AG20443 (cell line): ENCODE measurements at places on chromosomes 1 and 21.

DNA sequence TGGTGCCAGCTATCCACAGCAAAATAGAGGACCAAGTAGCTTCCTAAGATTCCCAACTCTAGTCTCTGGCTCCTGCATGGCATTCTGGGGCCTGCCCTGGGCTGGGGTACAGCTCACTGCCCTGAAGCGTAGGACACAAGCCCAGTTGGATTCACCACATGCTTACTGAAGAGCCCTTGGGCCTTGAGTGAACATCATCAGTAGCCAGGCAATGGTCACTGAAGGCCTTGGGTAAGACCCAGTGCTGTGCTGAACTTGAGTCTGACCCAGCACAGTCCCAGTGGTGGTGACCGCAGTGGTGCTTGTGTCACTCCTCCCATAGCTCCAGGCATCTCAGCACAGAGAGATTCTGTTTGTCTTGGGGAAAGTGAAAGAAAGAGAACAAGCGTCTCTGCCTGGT is 7.7 kb upstream of the LCE3A start:
- DNase-seq: no peak

- no peak for DNase-seq
Observed at GRCh38 chr1:100835866-100836842, 58.5 kb downstream of the EXTL2 start.

DNA sequence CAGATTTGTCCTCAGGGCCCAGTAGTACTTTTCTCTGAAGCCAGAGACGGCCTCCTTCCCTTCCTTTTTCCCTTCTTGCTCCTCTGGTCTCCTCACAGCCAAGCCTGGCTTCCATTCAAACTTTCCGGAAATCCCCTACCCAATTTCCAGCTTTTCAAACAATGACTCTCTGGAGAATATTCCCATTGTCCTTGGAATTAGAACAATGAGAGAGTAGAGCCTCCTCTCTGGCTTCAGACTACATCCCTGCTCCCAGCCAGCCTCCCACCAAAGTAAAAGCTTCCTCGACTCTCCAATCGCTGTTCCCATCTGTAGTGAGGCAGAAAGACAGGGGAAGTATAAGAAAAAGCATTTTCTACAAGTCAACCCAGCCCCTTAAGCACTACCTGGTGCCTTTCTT is 77.7 kb upstream of the SOX13 start:
- DNase-seq: no peak

DNA sequence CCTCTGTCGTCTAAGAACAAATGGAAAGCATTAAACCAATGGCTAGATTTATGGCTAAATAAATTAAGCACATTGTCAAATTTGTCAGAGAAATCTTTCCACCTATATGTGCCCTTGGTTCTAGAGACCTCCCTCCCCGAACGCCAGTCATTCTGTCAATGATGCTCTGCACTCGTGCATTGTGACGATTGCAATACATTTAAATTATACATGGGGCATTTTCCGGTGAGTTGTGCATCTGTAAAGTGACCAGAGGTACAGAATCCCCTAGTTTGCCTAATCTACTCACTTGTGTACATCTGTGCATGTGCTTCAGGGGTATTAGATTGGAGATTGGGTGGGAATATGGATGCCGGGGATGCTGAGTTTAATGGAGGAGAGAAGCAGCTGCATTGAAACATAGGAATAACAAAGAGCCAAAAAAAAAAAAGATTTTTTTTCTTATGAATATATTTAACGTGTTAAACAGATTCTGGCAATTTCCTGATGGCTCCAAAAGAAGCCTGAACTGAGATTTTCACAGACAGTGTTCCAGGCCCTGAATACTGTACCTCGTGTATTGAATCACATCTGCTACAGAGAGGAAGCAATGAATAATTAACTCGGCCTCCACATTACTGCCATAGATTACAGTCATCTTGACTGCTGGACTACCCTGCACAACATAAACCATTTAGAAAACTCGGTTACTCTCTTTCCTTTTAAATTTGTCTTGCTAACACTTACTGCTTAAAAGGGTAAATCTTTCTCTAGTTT is 149.0 kb upstream of the C1orf87 start:
- DNase-seq: no peak

GRCh38 chr1:23804183-23804835 is 3.8 kb upstream of the GALE start:
- no peak for DNase-seq

GRCh38 chr1:40858856-40859416 is 3.2 kb downstream of the CITED4 start:
- DNase-seq: no peak

DNA sequence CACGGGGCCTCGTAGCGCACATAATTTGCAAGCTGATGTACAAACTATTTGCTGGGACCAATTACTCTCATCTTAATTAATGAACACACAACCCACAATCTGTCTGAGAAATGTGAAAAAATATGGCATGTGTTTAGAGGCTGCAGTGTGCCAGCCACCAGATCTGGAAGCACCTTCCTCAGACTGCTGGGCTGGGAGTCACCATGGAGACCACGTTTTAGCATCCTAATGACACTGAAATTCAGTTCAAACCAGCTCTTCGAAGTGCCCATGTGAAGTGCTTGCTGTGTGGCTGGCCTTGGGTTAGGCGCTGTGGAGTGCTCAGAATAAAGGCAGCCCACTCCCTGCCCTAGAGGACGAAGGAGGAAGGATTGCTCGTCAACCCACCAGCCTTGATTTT is 482.4 kb downstream of the OMA1 start:
- DNase-seq: no peak

DNA sequence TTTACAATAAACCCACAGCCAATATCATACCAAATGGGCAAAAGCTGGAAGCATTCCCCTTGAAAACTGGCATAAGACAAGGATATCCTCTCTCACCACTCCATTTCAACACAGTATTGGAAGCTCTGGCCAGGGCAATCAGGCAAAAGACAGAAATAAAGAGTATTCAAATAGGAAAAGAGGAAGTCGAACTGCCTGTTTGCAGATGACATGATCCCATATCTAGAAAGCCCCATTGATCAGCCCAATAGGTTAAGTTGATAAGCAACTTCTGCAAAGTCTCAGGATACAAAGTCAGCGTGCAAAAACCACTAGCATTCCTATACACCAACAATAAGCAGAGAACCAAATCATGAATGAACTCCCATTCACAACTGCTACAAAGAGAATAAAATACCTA is 235.5 kb downstream of the DPYD start:
- no peak for DNase-seq

DNA sequence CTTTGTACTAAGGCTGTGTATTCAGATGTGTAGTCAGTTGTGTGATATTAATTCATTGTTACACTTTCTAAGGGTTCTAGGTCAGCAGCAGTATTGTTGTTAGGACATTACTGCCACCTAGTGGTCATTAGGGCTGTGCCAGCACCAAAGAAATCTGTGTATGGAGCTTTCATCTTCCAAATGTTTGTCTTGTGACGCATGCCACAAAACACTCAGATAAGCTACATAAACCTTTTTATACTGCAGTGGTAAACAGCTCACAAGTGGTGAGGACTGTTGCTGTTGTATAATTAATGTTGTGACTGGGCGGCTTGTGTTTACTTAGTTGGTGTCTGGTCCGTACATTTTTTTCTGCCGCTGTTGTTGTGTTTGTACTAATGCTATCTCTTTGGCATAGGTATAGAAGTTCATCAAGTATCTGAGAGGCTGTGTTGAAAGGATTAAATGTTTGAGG is 51.7 kb downstream of the S1PR1 start:
- DNase-seq: peak; percentile 80

GRCh38 chr1:228455715-228456114 is 31.5 kb upstream of the RNF187 start:
- DNase-seq: no peak

DNA sequence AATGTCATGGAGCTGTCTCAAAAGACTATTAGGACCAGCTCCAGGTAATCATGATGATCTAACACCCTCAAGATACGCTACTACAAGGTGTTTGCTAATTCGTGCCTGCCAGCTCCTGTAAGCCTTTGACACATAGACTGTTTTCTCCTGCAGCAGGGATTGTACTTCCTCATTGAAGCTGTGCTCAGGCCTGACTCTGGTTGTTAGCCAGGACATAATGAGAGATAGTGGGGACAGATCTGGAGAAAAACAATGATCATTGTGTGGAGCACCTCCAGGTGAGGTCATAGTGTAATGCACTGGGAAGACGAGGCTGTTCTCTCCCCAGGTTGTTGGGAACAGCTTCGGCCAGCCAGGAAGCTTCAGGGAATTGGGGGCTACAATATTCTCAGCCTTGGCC is 94.6 kb downstream of the SETD4 start:
- DNase-seq: no peak

GRCh38 chr1:115098979-115099692 is 9.8 kb upstream of the TSPAN2 start:
- DNase-seq: peak; percentile 75

- no peak for DNase-seq
Observed at GRCh38 chr1:33234131-33234530, 22.2 kb upstream of the ZNF362 start.

GRCh38 chr1:19654886-19655717 is 9.6 kb upstream of the HTR6 start:
- no peak for DNase-seq

GRCh38 chr1:245418077-245418476 is 263.3 kb downstream of the KIF26B start:
- DNase-seq: no peak

DNA sequence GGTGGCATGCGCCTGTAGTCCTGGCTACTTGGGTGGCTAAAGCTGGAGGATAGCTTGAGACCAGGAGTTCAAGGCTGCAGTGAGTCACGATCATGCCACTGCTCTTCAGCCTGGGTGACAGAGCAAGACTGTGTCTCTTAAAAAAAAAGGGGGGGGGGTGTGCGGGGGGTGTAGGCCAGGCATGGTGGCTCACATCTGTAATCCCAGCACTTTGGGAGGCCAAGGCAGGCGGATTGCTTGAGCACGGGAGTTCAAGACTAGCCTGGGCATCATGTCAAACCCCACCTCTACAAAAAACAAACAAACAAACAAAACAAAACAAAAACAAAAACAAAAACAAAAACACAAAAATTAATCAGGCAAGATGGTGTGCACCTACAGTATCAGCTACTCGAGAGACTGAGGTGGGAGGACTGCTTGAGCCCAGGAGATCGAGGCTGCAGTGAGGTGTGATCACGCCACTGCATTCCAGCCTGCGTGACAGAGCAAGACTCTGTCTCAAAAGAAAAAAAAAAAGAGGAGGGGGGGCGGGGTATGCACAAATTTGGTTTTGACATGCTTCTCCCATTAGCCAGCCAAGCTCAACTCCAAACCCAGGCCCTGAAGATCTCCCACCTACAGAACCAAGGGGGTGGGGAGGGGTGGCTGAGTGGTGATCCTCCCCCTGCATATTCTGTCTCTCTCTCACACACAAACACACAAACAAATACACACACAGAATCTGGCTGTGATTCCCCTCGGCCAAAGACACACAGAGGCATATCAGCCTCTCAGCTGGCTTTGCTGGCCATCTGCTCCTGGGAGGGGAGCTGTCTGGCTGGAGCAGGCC is 3.1 kb downstream of the PTAFR start:
- no peak for DNase-seq

GRCh38 chr1:184429335-184429734 is 42.5 kb downstream of the C1orf21 start:
- DNase-seq: no peak

DNA sequence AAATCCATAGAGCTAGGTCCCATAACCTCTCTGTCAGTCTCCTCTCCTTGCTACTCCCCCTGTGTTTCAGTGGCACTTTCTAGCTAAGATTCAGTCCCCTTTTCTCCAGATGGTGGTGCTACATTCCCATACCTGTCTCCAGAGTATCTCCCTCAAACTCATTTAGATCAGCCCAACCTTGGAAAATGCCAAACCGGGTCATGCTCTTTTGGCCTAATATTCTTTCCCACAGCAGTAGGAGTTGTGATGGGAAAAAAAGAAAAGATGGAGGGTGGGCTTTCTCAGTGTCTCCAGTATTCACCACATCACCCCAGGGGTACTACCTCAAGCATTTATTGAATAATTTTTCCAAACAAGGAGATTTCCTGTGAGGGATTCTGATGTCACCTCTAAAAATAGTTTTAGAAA is 3.2 kb upstream of the RXFP4 start:
- peak; percentile 63 for DNase-seq

- peak; percentile 7 for DNase-seq
Observed at GRCh38 chr1:47616036-47616435, 178.2 kb downstream of the FOXD2 start.

- DNase-seq: no peak
Observed at GRCh38 chr1:5597171-5597850, 394.9 kb downstream of the NPHP4 start.
